ENCODE measurements at places on chromosomes 4 and X.
A peak's percentile ranks its signal among the peaks of the same experiment; 100 is the strongest.

GRCh38 chr4:48490012-48490679 is at the start of gene ZAR1:
Gene ZAR1, plus strand, starts transcription at chr4:48490252. Its CDS starts 40 bp downstream, at chr4:48490292.
- no peak for DNase-seq

DNA sequence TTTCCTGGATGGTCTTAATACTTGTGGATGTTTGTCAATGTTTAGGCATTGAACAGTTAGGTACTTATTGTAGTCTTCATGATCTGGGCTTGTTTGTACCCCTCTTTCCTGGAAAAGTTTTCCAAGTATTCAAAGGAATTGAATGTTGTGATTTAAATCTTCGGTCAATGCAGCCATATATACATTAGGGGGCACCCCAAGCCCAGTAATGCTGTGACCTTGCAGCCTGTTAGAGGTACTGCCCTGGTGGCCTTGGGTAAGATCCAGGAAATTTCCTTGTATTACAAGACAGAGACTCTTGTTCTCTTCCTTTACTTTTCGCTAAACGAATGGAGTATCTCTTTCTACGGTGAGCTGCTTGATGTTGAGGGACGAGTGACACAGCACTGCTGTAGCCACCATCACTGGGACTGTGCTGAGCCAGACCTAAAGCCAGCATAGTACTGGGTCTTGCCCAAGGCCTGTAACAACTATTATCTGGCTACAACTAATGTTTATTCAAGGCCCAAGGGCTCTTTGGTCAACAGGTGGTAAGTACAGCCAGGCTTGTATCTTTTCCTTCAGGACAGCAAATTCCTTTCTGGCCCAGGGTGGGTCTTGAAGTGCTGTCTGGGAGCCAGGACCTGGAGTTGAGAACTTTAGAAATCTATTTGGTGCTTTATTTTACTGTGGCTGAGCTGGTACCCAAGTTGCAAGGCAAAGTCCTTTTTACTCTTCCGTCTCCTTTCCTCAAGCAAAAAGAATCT is 118.3 kb upstream of the ATOH1 start:
- no peak for DNase-seq

DNA sequence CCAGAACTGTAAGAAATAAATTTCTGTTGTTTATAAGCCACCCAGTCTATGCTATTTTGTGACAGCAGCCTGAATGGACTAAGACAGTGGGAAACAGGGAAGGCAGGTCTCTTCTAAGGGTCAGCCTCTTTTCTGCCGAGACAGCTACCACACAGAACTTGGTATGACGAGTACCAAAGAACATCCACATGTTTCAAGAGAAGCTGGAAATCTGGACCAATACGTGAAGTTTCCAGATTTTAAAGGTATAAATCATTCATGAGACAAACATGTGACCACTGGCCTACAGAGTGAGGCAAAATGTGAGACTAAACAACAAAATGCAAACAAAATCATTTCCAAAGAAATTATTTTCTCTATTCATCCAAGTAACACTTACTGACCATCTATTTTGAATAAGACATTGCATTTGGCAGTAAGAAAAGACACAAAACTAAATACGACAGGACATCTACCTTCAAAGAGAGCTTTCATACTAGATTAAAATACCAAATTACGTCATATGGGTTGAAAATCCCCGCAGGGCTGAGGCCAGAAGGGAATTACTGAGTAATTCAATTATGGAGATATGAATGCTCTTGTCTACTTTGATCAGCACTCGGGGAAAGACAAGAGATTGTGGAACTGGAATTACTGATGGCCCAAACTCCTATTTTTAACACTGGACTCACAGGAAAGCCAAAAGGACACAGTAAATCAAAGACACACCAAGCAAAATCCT is 7.2 kb downstream of the SCARB2 start:
- DNase-seq, result no peak

DNA sequence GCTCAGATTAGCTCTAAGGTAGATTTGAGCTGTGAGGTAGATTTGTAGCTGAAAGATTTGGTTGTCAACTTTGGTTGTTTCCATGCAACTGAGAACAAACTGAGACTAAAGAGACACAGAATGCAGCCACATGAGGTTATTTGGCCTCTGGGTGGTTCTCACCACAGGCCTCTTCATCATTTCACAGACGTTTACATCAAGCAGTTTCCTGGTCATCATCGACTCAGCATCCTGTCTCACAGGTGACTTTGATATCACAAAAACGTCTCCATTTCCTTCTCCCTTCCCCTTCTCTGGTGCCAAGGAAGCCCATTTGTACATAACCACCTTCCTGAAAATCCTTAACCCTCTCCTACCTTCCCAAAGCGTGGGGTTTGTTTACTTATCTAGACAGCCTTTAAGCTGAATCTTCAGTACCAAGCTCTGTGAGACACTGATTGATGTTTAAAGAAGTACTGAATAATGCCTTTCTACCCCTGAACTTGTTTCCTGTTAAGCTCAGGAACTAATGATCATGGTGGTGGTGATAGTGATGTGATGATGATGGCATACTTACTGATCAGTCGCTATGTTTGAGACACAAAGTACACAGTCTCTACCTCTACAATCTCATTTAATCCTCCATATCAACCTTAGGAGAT is 81.9 kb downstream of the FAM114A1 start:
- peak; percentile 77 for DNase-seq

DNA sequence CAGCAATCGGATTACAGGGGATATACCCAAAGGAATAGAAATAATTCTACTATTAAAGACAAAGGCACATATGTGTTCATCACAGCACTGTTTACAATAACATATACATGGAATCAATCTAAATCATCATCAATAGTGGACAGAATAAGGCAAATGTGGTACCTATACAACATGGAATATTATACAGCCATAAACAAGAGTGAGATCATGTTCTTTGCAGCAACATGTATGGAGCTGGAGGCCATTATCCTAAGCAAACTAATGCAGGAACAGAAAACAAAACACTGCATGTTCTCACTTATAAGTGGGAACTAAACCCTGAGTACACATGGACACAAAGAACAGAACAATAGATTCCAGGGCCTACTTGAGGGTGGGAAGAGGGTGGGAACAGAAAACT is 163.2 kb downstream of the CFAP299 start:
- DNase-seq, result no peak

GRCh38 chrX:126820700-126821420 is 1.3 kb downstream of the PRR32 start:
- DNase-seq, result no peak

Measured in CD4-positive, alpha-beta T cell treated with Interleukin-4 for 4 hours (primary cell).